Activated CD8-positive, alpha-beta memory T cell treated with anti-CD3 and anti-CD28 coated beads for 4 hours (primary cell): ENCODE measurements at places on chromosomes 11 and 22.

DNA sequence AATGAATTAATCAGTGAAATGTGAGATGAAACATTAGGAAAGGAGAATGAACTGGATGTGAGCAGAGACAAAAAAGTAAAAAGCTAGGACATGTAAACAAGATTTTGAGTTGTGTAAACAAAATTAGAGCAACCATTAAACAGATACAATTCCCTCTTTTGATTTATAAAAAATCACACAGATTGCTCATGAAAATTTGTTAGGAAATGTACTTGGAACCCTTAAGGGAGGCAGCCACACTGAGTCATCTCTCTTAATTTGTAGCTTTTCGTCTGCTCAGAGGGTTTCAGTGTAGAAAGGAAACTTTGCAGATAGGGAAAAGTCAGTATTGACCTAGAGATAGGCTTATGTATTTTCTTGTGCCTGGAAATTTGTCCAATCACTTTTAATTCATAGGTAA, 49.6 kb upstream of the ME3 start:
- no peak for DNase-seq

- DNase-seq: no peak
Measured at GRCh38 chr11:10762913-10763421, 11.9 kb downstream of the CTR9 start.

- DNase-seq: no peak
Measured at GRCh38 chr11:121236115-121237001, 56.2 kb upstream of the SC5D start.

DNA sequence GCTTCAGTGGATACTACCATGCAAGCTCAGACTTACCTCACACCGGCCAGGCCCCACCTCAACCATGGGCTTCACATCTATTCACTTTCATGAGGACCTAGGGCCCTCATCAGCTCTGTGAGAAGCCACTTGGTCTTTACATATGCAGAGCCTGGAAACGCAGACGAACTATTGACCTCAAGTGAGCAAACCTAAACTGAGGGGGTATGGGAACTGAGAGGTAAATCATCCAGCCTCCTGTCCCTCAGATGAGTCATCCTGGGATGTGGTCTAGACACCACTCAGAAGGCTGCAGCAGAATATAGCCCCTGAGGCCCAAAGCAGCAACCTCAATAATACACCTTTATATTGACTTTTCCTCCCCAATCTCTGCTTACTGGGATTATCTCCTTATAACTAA, 578.0 kb downstream of the INSC start:
- no peak for DNase-seq

DNA sequence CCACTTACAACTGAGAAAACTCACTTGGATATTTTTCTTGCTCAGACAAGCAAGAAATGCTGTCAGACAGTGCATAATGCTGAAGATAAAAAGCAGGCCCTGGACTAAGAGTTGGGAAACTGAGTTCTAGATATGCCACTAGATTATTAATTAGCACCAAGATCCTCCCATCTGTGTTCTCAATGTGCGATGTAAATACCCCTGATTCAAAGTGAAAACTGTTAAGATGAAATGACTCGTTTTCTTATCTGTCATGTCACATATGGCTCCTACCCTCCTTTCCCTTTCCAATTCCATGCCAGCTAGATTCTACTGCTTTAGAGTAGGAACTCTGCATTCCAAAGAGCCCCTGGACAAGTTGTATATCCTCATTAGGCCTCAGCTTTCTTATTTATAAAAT, 88.9 kb upstream of the CLNS1A start:
- DNase-seq: no peak

- DNase-seq: no peak
Measured at GRCh38 chr11:46242041-46242951, 35.2 kb upstream of the CREB3L1 start.

GRCh38 chr11:90930252-90930651, 707.4 kb upstream of the CHORDC1 start:
- DNase-seq: no peak

- DNase-seq: no peak
Measured at GRCh38 chr22:24510637-24511625, 15.8 kb downstream of the UPB1 start.

DNA sequence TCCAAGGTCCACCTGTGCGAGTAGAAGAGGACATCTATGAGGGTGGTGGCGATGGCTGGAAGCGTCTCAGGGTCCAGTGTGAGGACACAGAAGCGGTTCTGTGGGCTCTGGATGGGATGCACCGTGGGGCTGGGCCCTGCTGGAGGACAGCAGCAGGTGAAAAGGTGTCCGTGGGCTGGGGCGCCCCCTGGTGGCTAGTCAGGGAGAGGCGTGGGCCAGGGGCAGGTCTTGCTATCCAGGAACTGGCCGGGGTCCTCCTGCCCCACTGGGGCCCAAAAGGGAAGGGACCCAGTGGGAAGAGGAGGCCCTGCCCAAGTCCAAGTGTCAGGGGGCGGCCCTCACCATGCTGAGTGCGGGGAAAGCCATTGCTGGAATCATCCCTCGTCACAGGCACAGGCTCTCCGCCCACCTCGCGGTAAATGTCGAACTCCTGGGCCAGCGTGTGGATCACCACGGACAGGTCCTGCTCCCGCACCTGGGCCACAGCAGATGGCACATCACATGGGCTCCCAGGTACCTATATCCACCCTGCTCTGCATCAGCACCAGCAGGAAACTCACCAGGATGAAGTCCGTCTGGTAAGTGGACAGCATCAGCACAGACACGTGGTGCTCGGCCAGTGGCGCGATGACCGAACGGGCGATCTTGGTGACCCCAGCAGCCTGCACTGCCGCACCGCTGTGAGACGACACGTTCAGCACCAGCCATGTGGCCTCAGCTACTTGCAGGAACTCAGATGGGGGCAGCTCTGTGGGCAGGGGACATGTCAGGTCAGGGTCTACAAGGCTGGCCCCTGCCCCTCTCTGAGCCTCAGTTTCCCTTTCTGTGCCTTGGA, 2.3 kb downstream of the CASTOR1 start:
- DNase-seq: peak; percentile 72

- no peak for DNase-seq
Measured at GRCh38 chr22:33986167-33986771, 66.0 kb upstream of the LARGE1 start.

- DNase-seq: no peak
Measured at GRCh38 chr11:36123336-36124101, 165.7 kb downstream of the COMMD9 start.

- DNase-seq: no peak
Measured at GRCh38 chr11:122478986-122479385, 176.5 kb upstream of the UBASH3B start.

GRCh38 chr11:83728281-83728680, 442.1 kb upstream of the CCDC90B start:
- DNase-seq: no peak

DNA sequence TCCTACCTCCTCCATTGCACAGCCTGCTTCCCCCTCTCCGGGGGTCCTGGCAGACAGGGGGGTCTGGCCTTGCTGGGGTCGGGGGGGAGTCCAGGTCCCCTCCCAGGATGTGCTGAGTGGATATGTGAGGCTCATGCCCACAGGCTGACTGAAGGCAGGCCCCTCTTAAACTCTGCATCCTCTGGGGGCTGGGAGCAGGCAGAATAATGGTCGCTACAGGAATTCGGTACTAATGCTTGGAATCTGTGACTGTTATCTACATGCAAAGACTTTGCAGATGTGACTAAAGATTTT, 1.6 kb upstream of the SUN2 start:
- DNase-seq: no peak

GRCh38 chr11:60184824-60185511, 2.1 kb upstream of the MS4A6A start:
- DNase-seq: no peak

GRCh38 chr11:30474151-30474954, 111.8 kb downstream of the MPPED2 start:
- DNase-seq: no peak

DNA sequence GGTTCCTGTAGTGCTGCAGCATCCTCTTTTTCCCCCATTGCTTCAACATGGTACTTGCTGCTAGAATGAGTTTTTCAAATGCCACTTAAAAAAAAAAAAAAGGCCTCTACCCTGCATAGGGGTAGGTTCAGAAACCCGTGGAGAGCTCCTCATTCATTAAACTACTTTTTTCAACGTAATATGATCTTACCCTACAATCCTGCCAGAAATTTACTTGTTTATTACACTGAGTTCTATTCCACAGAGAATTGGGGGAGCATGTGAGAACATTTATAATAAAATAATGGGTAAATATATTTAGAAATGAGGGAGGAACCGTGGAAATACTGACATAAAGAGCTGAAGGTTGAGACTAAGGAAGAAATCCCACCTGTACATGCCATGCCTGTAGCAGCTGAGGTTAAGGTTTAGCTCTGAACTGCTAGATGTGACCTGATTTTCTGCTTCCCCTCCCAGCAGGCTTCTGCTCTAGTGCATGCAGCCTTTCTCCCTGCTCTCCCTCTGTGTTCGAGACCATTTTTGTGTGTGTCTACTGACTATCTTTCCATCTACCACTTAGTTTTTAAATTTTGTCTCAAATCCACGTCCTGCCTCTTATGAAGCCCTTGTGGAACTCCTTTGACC, 225.7 kb downstream of the DDX10 start:
- no peak for DNase-seq

GRCh38 chr11:69030301-69030700, 17.3 kb upstream of the MRGPRF start:
- DNase-seq: no peak

DNA sequence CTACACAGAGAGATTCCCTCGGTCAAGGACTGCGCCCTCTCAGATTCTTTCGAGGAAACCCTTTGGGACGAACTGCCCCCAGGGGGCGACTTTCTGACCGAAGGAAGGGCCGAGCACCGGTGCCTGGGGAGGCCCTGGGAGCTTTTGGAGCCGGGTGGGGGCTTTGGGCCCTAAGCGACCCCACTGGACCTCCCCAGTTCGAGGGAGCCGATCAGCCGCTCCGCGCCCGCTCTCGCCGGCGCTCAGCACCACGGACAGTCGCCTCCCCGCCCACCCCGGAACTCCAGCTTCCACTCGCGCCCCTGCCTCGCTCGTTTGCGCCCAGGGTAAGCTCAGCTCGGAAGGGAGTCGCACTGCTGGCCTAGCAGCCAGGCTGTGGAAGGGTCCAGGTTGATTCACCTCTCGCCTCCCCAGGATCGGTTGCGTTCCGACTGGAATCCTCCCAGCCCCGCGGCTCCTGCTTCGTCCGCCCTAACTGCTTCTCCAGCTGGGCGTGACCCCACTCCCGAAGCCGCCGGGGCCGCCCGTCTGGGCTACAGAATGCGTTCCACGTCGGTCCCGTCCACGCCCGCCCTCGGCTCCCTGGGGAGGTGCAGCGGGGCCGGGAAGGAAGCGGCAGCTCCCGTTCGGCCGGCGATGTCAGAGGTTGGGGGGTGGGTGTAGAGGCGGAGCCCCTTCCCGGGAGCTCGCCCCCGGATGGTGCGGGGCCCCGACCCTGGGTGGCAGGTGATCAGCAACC, 428 bp downstream of the SCN3B start:
- DNase-seq: no peak

DNA sequence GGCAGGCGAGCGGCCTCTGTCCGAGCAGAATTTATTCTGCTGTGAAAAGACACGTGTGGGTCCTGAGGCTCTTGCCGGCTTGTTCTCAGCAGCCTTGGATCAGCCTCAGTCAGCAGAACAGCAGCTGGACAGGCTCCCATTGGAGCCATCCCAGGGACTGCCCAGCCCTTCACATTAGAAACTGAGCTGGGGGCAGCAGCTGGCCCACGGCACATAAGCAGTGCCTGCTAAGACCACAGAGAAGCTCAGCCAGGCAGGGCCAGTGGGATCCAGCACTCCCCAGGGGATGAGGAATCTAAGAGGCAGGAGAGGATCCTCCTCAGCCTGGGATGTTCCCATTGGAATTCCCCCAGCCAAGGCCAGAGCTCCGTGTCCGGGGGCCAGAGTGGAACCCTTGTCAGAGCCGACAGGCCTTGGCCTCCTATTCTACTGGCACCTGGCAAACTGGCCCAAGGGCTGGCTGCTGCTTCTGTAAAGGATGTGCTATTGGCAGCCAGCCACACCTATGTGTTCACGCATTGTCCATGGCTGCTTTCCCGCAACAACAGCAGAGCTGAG, 18.2 kb downstream of the RTN4R start:
- no peak for DNase-seq

DNA sequence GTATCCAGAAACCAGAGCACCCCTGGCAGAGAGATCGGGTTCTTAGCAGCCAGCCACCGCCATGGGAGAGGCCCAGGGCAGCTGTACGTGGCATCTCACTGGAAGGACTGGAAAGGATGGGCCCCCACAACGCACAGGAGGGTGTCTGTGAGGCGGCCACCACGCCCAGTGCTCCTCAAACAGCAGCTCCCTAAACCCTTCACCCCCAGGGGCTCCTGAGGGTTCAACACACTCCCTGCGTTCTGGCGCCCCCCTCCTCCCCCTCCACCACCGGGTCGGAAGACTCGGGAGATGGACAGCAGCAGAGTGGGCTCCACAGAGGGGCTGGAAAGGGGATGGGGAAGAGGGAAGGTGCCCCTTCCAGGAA, 1.1 kb downstream of the MAPK12 start:
- DNase-seq: no peak

GRCh38 chr11:46330563-46331281, 16.5 kb upstream of the DGKZ start:
- DNase-seq: no peak

DNA sequence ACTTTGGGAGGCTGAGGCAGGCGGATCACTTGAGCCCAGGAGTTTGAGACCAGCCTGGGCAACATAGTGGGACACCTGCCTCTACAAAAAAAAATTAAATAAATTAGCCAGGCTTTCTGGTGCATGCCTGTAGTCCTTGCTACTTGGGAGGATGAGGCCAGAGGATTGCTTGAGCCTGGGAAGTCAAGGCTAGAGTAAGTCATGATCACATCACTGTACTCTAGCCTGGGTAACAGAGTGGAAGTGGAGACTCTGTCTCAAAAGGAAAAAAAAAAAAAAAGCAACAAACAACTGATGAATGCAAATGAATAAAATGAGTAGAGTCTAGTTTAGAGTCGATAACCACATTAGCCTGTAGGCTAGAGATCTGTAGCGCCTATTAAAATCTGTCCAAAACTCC, 3.9 kb upstream of the BCL2L13 start:
- no peak for DNase-seq

DNA sequence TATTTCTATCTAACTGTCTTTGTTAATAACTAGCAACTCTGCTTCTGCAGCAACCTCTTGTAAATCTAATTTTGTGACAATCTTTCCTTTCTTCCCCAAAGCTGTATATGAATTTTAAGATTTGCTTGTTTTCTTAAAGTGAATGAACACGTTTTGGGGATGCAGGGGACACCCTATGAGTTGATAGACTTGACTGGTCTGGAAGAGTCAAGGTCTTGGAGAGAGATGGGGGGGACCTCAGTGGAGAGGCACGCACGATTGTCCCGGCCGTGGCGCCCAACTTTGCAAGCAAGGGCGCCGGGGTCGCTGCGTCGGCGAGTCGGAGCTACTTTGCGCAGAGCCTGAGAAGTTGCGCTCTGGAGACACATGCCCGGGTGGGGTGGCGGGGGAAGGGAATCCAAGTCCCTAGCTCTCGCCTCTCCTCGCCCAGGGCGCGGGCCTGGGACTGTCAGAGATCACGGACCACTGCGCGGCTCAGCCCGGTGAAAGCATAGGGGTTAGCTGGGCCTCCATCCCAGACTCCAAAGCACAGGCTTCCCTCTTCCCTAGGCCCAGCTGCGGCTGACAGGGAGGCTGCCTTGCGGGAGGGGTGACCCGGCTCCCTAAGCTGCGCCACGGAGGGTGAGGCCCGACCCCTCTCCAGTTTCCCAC, 854 bp downstream of the ABCC8 start:
- no peak for DNase-seq
